ENCODE measurements at places on chromosomes 6 and 20.
A peak's percentile ranks its signal among the peaks of the same experiment; 100 is the strongest.

GRCh38 chr6:161418463-161418945 is 144.6 kb upstream of the AGPAT4 start:
- peak; percentile 68 for DNase-seq

GRCh38 chr6:3325210-3325609 is 66.5 kb downstream of the PSMG4 start:
- DNase-seq, result peak; percentile 17

GRCh38 chr6:82492134-82492533 is 128.5 kb downstream of the TPBG start:
- no peak for DNase-seq

GRCh38 chr20:8608470-8608869 is 460.4 kb upstream of the PLCB4 start:
- DNase-seq, result no peak

- no peak for DNase-seq
Observed at GRCh38 chr6:142765306-142765705, 179.7 kb downstream of the HIVEP2 start.

DNA sequence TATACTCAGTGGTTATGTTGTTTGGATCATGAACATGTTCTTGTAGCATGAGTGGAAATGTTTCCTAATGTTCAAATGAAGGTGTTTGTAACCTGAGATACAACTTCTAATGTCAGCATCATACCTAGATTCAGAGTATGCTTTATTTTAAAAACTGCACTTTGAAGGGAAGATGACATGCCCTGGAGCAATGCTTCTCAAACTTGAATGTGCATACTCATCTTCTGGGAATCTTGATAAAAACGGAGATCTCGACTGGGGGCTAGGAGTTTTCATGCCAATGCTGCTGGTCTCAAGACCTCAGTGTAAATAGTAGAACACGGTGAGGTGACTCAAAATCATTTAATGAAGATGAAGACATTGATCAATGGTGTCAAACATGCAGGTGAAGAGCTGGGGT is 440.0 kb upstream of the NOX3 start:
- no peak for DNase-seq

GRCh38 chr6:25137916-25138232 is 141.3 kb upstream of the CARMIL1 start:
- DNase-seq, result no peak

- DNase-seq, result no peak
Observed at GRCh38 chr20:57680934-57681914, 28.6 kb downstream of the PMEPA1 start.

DNA sequence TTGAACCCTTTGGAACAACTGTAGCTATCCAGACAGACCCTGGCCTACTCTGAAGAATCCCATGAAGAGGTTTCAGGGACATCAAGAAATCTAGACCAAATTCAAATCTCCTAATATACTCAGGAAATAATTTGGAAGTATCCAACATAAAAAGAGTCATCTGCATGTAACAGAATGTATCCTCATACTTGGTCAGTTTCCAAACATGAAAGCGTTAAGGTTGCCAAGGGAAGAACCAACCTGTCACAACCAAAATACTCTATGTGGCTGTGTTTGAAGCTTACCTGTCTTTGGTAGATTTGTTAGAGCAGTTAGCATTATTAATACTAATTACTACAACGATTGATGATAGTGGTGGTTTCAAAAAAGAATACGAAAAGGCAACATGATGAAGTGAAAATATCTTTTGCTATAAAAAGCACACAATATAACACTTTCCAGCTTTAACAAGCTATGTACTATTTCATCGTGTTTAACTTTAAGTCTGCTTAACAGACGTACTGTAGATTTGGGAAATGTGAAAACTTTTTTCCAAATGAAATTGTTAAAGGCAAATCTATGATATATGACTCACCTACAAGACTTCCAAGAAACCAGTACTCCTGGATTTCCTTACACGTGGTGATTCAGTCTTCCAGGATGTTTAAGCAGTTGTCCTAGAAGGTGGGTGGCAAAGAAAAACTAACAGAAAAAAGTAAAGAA is 46.6 kb upstream of the ENPP1 start:
- no peak for DNase-seq

GRCh38 chr6:90195094-90195829 is 101.4 kb downstream of the BACH2 start:
- no peak for DNase-seq

DNA sequence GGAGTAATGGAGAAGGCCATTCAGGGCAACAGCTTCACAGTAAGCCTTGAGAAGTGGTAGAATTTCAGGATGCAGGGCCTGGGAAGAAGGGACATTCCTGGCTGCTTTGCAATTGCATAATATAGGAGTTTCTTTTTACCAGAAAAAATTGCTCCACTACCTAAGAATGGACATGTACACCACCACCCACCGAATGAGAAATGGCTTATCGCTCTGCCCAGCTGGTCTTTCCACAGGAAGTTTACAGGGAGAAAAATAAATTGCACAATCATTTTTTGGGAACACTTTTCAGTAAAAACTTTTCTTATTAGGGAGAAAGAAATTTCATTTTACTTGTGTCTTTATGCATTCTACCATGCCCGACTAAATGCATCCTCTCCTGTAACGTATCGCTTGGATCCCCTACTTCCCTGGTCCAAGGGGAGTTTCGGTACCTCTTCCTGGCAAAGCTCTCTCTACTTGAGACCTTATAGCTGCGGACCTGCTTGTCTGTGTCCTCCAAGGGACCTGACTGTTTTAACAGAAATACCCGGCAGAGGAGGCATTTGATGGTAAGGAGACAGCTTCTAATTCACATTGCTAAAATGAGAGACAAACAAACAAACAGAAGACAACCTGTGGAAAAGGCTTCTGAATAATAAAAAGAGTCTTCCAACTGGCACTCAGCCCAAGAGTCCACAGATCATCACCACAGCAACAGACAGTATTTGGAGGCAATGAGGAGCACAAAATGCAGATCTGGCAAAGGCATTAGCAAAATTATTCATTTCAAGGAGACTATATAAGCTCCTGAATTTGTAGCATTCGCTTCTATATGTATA is 54.2 kb downstream of the MAP3K5 start:
- peak; percentile 43 for DNase-seq

DNA sequence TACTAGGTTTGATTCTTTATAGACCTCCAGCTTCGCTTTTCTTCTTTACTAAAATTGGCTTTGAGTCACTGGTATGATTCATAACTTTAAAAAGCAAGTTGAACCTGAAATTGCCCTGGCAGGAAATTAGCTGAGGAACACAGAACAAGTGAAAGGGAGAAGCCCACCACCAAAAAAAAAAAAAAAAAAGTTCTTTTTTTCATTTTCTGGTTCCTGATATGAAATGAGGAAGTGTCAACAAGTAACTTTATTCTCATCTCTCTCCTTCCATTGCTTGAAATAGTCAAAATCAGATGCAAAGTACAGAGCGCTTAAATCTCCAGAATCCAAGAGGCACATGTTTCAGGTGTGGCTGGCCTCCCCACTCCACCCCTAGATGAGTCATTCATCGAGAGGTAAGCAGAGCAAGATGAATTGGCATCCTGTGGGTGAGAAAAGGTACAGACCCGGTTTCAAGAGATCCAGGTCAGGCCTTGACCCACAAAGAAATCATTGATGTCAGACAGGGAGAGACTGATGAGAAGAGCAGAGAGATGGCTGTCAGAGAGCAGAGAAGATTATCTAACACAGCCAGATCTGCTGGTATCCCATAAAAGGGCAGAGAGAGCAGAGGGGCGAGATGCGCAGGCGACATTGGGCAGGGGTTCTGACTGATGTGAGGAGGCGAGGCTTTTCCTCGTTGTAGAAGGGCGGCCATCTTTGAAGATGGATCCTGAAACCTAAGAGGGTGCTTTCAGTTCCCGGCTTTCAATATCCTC is 54.8 kb upstream of the MBOAT1 start:
- peak; percentile 39 for DNase-seq

DNA sequence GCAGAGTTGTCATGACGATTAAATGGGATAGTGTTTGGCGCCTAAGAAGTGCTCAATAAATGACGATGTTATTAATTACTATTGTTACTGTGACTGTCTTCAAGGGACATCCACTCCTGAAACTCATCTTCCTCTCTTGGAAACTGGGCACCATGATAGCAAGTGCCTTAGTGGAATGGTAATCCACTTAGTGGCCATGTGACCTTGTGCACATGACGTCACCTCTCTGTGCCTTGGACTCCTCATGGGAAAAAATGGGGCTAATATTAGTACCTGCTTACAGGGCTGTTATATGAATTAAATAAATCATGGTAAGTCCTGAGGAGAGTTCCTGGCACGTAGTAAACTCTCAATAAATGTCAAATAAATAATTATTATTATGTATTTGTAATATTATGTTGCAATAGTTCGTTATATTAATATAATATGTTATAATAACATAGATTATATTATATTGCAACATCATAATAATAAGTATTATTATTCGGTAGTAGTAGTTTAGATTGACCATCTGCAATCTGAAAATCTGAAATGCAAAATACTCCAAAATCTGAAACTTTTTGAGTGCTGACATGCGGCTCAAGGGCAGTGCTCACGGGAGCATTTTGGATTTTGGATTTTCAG is 40.9 kb downstream of the EYA2 start:
- no peak for DNase-seq

DNA sequence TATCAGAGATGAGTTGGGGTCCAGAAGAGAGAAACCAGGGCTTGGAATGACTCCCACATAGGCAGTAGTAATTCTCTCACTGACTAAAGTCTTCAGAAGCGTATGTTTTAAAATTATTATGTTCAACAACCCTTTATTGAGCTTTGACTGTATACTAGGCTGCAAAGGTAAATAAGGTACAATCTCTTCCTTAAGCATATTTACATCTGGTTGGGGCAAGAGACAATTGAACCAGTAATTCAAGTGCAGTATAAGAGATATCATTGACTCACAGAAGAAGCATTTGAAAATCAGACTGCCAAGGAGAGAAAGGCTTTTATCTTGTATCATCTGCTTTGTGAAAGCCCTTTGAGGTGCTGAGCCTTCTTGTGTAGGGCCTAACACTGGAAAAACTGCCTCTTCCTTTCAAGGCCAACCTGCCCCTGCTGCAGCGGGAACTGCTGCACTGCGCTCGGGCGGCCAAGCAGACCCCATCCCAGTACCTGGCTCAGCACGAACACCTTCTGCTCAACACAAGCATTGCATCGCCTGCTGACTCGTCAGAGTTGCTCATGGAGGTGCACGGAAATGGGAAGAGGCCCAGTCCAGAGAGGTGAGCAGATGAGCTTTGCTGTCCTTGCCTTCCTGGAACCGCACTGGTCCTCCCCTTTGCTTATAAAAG is 39.3 kb upstream of the C20orf144 start:
- DNase-seq, result no peak

DNA sequence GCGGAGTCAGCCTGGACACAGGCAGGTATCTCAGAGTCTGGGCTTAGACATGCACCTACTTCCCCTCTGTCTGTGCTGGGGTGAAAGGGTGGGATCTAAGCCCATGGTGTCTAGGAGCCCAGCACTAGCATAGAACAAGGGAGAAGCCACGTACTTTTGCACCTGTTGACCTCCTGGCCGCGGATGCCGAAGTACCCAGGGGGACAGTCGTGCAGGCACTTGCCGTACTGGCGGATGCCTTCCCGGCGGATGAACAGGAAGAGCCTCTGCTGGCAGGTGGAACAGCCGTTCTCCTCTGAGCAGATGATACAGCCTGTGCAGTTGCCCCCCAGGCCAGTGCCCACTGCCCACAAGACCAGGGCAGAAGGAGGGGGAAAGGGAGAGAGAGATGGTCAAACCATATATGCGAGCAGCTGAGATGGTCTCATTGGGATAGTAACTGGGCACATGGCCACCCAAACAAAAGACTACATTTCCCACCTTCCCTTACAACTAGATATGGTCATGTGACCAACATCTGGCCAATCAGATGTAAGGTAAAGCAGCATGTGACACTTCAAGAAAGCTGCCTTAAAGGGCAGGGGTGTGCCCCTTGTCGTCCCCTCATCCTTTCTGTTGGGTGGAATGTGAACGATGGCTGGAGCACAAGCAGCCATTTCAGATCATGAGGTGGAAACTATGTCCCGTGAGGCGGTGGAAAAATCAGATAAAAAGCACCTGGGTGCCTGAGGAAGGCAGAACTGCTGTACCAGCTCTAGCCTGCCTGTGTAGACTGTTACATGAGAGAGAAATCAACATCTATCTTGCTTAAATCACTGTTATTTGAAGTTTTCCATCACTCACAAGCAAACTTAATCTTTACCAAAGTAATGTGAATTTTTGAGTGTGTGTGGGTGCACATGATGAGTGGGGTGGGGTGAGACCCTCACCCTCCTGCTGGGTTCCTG is 34.0 kb downstream of the RSPO4 start:
- DNase-seq, result peak; percentile 21

GRCh38 chr6:160991406-160992060 is at the start of gene MAP3K4:
MAP3K4 (plus strand) TSS chr6:160991769; CDS start chr6:160991932, 163 bp downstream.
- DNase-seq, result peak; percentile 88

DNA sequence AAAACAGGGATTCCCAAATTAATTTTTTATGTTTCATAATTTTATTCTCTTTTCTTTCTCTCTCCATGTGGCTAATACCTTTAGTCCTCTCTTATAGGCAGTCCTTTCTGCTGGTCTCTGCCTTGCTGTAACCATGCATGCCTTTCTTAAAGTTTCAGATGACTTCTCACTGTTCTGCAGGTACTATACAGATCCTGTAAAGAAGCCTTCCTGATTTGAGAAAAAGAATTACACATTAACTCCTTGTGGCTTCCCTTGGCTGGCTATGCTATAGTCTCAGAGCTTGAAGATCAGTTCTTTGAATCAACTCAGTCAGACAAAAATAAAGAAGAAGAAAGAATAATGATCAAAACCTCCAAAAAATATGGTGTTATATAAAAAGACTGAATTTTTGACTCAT is 7.3 kb upstream of the GPR63 start:
- no peak for DNase-seq

GRCh38 chr6:41939176-41939847 is 2.3 kb downstream of the CCND3 start:
- DNase-seq, result peak; percentile 79

DNA sequence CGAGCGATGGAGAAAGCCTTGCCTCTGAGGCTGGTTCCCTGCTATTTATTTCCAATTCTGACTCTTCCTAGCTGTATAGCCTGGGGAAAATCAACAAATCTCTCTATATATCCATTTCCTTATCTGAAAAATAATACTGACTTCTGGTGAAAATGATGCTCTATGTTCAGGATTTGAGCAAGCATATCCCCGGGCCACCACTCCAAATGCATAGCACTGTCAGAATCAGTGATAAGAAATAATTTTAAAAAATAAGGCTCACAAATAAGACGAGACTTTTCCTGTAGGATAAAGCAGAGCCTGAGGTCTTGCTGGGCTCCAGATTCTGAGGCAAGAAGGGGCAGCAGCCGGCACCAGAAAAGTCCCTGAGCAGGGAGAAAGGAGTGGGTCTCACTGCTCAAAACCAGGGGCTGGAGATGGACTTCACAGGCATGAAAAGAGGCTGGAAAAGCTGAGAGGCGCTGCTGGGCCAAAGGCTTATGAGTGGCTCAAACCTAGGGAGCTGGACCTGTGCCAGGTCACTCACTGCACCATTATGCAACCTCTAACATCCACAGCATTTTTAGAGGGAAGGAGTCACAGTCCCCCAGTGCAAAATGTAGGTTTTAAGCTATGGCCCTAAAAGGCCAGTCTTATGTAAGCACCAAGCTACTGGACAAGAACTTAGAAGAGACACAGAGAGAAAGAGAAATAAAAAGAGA is 48.1 kb upstream of the SLC17A4 start:
- peak; percentile 8 for DNase-seq

- DNase-seq, result peak; percentile 4
Observed at GRCh38 chr6:8879334-8879733, 444.0 kb upstream of the SLC35B3 start.
